Type B pancreatic cell (in vitro differentiated cells): ENCODE measurements at places on chromosomes 5 and 9. TPM values are rescaled to one million over a fixed set of nuclear protein-coding genes. Genes with fewer than 3 reads are reported as not detected.

SNCAIP gene
- total RNA-seq, result 6.6 and 31.6 TPM in 2 replicates

CLIC3 gene
- total RNA-seq, result 38.6 and 63.3 TPM in 2 replicates

ZNF454 gene
- 0.12 TPM in 1 of 2 replicates, not detected in the other for total RNA-seq

TMEM8B gene
- total RNA-seq, result 13.8 and 27.2 TPM in 2 replicates

GDF9 gene
- 1.4 and 1.5 TPM in 2 replicates for total RNA-seq

LHX3 gene
- 0.10 and 0.90 TPM in 2 replicates for total RNA-seq

PAX5 gene
- total RNA-seq, result not detected in 2 replicates

OGN gene
- 2.8 TPM in 1 of 2 replicates, not detected in the other for total RNA-seq

MUSK gene
- not detected in 2 replicates for total RNA-seq

ZDHHC11B gene
- 2.2 and 4.0 TPM in 2 replicates for total RNA-seq

CAVIN4 gene
- 1.7 and 6.1 TPM in 2 replicates for total RNA-seq

- H3K4me3 ChIP-seq, result no peak overlapping the region
- no peak for DNase-seq
- no peak overlapping the region for H3K27ac ChIP-seq
- H3K36me3 ChIP-seq, result no peaks in the 10 kb centered on the region
- no peaks in the 10 kb centered on the region for H3K4me1 ChIP-seq
Observed at GRCh38 chr9:137161558-137162486, 8.0 kb downstream of the LRRC26 start.

GRCh38 chr9:128372188-128372641 is 1.0 kb downstream of the URM1 start:
- H3K4me1 ChIP-seq, result peaks cover 29% of the 10 kb centered on the region
- peak overlapping the region; percentile 99 for H3K4me3 ChIP-seq
- H3K27ac ChIP-seq, result peak overlapping the region; percentile 98
- DNase-seq, result no peak
- no peaks in the 10 kb centered on the region for H3K36me3 ChIP-seq
- no peaks in the 10 kb centered on the region for H3K27me3 ChIP-seq

DNA sequence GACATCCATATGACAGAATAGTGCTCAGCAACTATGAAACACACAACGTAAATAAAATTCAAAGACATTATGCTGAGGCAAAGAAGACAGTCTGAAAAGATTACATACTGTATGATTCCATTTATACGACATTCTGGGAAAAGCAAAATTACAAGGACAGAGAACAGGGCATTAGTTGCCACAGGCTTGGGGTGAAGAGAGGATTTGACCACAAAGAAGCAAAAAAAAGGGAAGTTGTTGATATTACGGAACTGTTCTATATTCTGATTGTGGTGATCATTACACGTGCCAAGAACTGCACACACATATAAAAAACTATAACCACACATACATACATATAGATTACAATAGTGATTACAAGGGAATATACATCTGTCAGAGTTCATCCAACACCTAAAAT is 24.1 kb downstream of the CDK5RAP2 start:
- H3K36me3 ChIP-seq, result peaks cover 21% of the 10 kb centered on the region
- H3K4me1 ChIP-seq, result no peaks in the 10 kb centered on the region
- H3K27me3 ChIP-seq, result no peaks in the 10 kb centered on the region
- no peak overlapping the region for H3K27ac ChIP-seq

- no peaks in the 10 kb centered on the region for H3K27me3 ChIP-seq
- DNase-seq, result no peak
- peaks cover 23% of the 10 kb centered on the region for H3K4me1 ChIP-seq
- peaks cover 41% of the 10 kb centered on the region for H3K36me3 ChIP-seq
- H3K4me3 ChIP-seq, result no peak overlapping the region
Observed at GRCh38 chr5:132883261-132883834, 9.9 kb downstream of the LEAP2 start.

DNA sequence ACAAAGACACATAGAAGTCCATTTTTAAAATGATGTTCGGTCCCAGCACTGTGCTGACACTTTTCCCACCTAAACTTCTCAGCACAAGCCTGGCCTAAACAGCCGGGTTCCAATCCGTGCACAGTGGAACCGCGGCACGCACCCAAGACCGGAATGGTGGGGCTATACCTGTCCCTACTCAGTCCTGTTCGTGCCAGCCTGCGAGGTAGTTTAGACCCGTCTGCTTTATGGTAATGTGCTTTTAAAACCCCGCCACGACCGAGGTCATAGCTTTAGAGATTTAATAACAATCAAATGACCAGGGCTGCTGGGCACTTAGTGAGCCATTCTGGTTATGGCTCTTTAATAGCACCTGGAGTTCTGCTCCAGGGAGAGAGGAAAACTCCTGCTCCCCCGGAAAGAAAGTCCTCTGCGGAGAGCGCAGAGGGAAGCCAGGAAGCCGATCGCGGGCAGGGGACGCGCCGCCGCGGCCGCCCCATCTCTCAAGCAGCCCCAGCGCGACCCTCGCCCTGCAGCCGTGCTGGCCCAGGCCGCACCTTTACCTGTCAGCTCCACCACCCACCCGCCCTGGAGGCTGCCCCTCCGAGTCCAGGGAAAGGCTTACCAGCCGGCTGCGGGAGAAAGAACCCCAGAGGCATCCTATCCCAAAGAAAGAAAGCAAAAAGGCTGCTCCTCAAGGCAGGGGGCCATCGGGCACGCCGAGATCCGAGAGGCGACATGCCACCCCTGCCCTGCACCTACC is 511 bp downstream of the ARL15 start:
- H3K4me3 ChIP-seq, result peak overlapping the region; percentile 98
- H3K27ac ChIP-seq, result peak overlapping the region; percentile 89
- DNase-seq, result peak; percentile 71
- peaks cover 13% of the 10 kb centered on the region for H3K27me3 ChIP-seq
- peaks cover 17% of the 10 kb centered on the region for H3K4me1 ChIP-seq

GRCh38 chr9:114396558-114397218 is 8.9 kb upstream of the AKNA start:
- no peak for DNase-seq
- no peaks in the 10 kb centered on the region for H3K36me3 ChIP-seq
- H3K27me3 ChIP-seq, result no peaks in the 10 kb centered on the region
- peak overlapping the region; percentile 93 for H3K4me3 ChIP-seq

- H3K4me3 ChIP-seq, result no peak overlapping the region
- no peak overlapping the region for H3K27ac ChIP-seq
- peaks cover 3% of the 10 kb centered on the region for H3K36me3 ChIP-seq
- DNase-seq, result no peak
- peaks cover 10% of the 10 kb centered on the region for H3K27me3 ChIP-seq
Observed at GRCh38 chr9:82466616-82467260, 478.2 kb downstream of the SPATA31D1 start.

DNA sequence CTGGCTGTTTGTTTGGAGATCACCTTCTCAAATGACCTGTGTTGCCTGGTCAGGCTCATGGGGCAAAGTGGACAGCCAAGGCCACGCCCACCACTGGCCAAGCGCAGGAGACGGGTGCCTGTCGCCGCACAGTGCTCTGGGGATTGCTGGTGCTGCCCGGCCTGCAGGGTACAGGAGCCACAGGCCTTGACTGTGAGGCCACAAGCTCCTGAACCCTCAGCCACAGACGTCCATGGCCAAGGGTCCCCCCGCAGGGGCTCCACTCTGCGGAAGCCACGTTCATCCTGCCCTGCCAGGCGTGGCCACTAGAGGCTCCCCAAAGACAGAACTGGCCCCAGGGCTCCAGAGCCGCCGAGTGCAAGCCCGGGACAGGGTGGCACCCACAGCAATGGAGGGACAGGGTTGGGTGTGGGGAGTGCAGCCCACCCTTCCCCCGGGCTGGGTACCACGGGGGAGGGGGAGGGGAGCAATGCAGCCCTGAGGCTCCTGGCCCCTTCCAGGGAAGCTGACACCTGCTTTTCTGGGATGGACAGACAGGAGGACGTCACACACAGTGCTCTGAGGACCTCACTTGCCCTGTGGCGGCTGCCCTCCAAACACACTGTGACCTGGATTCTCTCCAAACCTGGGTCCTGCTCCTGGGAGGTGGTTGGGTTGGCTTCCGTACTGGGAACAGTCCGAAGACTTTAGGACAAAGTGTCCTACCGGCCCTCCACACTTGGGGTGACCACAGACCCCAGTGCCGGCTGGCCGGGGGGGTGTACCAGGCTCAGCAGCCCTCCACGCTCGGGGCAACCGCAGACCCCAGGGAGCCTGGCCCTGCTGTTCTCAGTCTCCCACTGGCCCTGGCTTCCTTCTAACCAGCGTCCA is 21.5 kb downstream of the TPPP start:
- DNase-seq, result peak; percentile 67
- H3K27me3 ChIP-seq, result peaks cover 5% of the 10 kb centered on the region
- H3K4me3 ChIP-seq, result no peak overlapping the region
- H3K36me3 ChIP-seq, result peaks cover 5% of the 10 kb centered on the region
- no peak overlapping the region for H3K27ac ChIP-seq
- peaks cover 6% of the 10 kb centered on the region for H3K4me1 ChIP-seq

DNA sequence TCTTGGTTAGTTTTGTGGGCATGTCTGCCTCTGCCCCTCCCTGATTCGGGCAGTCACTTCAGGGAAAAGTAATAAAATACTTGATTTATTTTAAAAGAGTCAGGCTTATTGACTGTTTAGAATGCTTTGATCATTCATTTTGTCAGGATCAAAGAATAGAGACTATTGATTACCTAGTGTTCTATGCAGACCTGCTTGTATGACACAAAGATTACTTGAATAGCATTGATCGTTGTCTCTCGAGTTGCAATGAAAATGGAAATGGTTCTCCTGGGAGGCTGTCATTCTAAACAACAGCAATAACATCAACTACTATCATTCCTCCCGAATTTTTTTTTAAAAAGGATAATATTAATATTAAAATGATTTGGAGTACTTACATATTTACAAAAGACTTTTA is 133.2 kb upstream of the DMAC1 start:
- H3K27me3 ChIP-seq, result no peaks in the 10 kb centered on the region
- peaks cover 6% of the 10 kb centered on the region for H3K4me1 ChIP-seq
- H3K36me3 ChIP-seq, result no peaks in the 10 kb centered on the region
- DNase-seq, result no peak
- H3K4me3 ChIP-seq, result no peak overlapping the region

DNA sequence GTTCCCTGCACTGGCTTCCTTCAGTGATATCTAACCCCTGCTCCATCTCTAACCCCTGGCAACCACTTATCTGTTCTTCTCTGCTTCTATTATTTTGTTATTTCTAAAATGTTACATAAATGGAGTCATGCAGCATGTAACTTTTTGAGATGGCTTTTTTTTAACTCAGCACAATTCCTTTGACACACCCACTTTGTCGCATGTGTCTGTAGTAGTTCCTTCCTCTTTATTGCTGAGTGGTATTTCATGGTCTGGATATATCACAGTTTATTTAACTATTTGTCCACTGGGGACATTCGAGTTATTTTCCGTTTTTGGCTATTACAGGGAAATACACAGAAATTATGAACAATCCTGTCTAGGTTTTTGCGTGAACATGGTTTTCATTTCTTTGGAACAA is 200.2 kb downstream of the TRIO start:
- no peaks in the 10 kb centered on the region for H3K4me1 ChIP-seq
- H3K4me3 ChIP-seq, result no peak overlapping the region
- DNase-seq, result no peak
- no peaks in the 10 kb centered on the region for H3K27me3 ChIP-seq

GRCh38 chr9:124676159-124676551 is 95.0 kb downstream of the NR6A1 start:
- no peaks in the 10 kb centered on the region for H3K27me3 ChIP-seq
- H3K4me1 ChIP-seq, result peaks cover 25% of the 10 kb centered on the region
- no peak for DNase-seq
- no peak overlapping the region for H3K27ac ChIP-seq
- H3K36me3 ChIP-seq, result peaks cover 9% of the 10 kb centered on the region

GRCh38 chr9:90884178-90884577 is 82.6 kb downstream of the SYK start:
- no peaks in the 10 kb centered on the region for H3K27me3 ChIP-seq
- H3K4me1 ChIP-seq, result no peaks in the 10 kb centered on the region
- no peak overlapping the region for H3K4me3 ChIP-seq
- no peak overlapping the region for H3K27ac ChIP-seq

- H3K27me3 ChIP-seq, result no peaks in the 10 kb centered on the region
- H3K27ac ChIP-seq, result no peak overlapping the region
- H3K36me3 ChIP-seq, result no peaks in the 10 kb centered on the region
- DNase-seq, result no peak
Observed at GRCh38 chr5:111984044-111984443, 227.1 kb upstream of the NREP start.

- peaks cover 87% of the 10 kb centered on the region for H3K27me3 ChIP-seq
- peaks cover 3% of the 10 kb centered on the region for H3K36me3 ChIP-seq
- DNase-seq, result no peak
- H3K4me3 ChIP-seq, result peak overlapping the region; percentile 68
- H3K27ac ChIP-seq, result no peak overlapping the region
- H3K4me1 ChIP-seq, result peaks cover 6% of the 10 kb centered on the region
Observed at GRCh38 chr5:171310819-171311321, 1.8 kb downstream of the TLX3 start.

DNA sequence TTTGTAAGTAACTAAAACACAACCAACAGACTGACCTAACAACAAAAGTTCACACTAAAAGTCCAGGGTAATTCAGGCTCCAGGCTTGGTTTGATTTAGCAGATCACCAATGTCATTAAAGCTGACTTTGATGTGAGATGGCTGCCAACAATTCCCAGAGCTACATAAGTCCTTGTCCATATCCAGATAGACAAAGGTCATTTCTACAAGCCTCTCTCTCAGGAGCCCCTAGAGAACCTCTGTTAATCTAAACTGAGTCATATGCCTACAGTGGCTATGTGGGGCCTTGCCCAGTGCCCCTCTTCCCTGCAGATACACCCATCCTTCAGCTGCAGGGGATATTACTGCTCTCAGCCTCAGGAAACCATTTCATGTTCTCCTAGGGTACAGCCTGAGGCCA is 18.2 kb upstream of the ANP32B start:
- DNase-seq, result no peak
- H3K4me1 ChIP-seq, result no peaks in the 10 kb centered on the region

DNA sequence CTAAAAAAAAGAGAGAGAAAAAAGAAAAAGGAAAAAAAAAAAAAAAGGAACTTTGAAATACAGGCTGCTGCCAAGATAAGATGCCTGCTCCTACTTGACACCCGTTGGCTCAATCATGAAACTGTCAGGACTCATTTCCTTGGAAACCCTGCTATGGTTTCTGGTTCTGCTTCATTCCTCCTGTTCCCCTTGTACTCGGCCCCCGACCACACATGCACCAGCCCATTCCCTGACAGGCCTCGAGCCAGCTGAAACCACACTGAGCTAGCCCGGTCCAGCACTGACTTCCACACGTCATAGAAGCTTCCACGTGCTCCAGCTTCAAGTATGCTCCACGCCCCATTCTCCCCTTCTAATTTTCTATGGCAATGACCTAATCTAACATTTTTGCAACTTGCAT is 93.2 kb downstream of the MYO10 start:
- H3K27ac ChIP-seq, result peak overlapping the region; percentile 42
- no peak for DNase-seq
- H3K27me3 ChIP-seq, result no peaks in the 10 kb centered on the region
- no peak overlapping the region for H3K4me3 ChIP-seq
- peaks cover 3% of the 10 kb centered on the region for H3K36me3 ChIP-seq

DNA sequence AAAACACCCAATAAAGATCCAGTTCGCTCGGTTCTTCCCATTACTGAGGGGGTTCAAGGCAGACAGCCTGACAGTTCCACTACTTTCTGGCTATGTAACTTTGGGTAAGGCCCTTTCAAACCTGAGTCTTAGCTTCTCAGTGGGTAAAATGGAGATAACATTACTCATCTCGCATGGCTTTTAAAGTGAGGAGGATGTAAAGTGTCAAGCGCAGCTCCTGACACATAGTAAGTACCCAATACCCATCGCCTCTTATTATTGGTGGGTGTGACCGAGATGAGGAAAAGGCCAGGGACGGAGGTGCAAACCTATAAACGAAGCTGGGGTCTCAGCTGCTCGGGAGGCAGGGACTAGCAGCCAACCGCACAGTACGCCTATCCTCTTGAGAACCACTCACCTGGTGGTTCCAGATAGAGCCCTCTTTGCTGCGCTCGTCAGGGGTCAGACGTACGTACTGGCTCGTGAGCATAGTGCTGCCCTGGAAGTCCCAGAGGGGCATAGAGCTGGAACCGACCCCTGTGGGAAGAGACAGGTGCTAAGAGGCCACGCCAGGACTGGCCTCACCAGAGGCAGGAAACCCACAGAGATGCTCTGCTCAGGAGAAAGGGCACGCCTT is 584 bp downstream of the LMAN2 start:
- H3K4me1 ChIP-seq, result peaks cover 27% of the 10 kb centered on the region
- H3K4me3 ChIP-seq, result peak overlapping the region; percentile 100
- peak overlapping the region; percentile 99 for H3K27ac ChIP-seq
- H3K36me3 ChIP-seq, result no peaks in the 10 kb centered on the region
- peaks cover 11% of the 10 kb centered on the region for H3K27me3 ChIP-seq
